Activated CD4-positive, alpha-beta T cell treated with anti-CD3 and anti-CD28 coated beads for 36 hours (primary cell): ENCODE measurements at places on chromosomes 7 and 10. TPM values are rescaled to one million over a fixed set of nuclear protein-coding genes. Genes with fewer than 3 reads are reported as not detected.

The PPP1R3C gene
- total RNA-seq: 0.71 TPM

The ICA1 gene
- 0.57 TPM for total RNA-seq

GRCh38 chr10:43846187-43846680 lies 197.6 kb upstream of the ZNF32 start:
- DNase-seq: peak; percentile 64

GRCh38 chr10:120392245-120392644 lies 64.8 kb upstream of the PLPP4 start:
- no peak for DNase-seq

DNA sequence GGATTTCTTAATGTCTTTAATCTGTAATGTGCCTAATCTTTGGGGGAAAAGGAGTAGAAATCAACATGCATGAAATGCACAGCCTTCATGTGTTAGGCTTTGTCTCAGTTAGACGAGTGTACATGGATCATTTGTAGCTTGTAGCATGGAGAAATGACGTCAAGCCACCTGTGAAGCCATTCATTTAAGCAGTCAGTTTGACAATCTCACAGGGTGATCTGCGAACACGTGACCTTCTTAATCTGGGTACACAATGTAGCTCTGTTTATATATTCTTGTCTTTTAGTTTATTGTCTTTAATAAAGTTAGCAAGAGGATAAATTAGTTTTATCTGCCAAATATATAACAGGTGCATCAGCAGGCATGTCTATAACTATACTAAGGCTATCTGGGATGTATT lies 351.9 kb upstream of the LRGUK start:
- DNase-seq: no peak

DNA sequence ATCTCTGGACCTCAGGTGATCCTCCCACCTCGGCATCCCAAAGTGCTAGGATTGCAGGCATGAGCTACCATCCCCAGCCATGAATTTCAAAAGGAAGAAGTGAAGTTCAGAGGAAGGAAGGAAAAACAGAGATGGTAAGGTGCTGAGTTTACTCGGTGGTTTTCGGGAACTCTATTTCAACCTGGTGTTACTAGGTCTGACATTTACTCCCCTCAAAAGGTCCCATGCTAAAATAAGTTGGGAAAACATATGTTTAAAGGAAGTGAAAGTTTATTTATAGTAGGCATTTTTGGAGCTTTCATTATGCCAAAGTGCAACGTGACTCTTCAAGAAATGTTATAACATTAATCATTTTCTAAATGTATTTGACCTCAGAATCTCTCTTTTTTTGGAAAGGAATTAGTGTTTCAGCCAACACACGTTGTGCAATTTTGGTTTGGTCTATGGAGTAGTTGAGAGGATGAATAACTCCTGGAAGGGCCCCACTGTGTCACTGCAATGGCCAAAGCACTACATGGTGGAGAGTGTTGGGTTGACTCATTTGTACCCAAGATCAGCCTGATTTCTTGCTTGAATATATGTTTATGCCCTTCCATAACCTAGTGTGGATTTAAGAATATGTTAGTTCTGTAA lies 114.7 kb upstream of the FAM171A1 start:
- DNase-seq: no peak

- DNase-seq: no peak
Observed at GRCh38 chr10:124099604-124100003, 6.2 kb upstream of the CHST15 start.

The ARPC1B gene
- 326 TPM for total RNA-seq

DNA sequence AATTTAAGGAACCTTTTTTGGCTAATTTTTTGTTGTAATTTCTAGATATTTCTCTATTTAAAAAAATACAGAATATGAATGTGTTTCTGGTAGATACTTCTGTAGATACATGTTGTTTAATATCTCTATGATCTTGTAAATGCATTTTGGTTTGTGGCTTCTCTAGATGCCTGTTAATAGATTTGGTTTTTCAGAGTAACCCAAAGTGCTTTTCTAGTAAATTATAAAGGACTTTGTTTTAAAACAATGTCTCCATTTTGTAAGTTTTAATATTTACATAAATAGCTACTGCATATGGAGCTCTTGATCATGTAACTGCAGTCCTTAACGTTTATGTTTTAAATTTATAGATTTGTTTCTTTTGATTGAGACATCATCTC lies 88.5 kb downstream of the MDFIC start:
- no peak for DNase-seq
